ENCODE measurements at places on chromosomes 11 and 22.

GRCh38 chr11:36818410-36818809 is 220.4 kb upstream of the RAG2 start:
- no peak for DNase-seq

GRCh38 chr11:106706355-106706754 is 311.9 kb downstream of the GUCY1A2 start:
- no peak for DNase-seq

DNA sequence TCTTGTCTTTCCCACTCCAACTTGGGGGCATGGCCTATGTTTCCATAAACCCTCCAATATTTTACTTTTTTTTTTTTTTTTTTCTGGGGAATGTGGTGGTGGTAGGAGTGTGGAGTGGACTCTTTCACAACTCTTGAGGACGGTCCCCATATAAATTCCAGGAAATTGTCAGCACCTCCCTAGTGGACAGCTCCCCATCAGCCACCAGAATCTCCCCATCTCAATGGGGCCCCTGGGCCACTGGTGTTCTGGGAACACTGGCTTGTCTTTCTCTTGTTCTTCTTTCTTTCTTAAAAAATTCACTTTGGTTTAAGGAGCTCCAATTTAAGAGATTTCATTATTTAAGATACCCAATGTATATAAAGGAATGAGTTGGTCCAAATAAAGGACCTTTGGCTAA is 74.1 kb downstream of the ADM start:
- DNase-seq = no peak

GRCh38 chr11:114027391-114027790 is 32.1 kb upstream of the ZBTB16 start:
- no peak for DNase-seq

DNA sequence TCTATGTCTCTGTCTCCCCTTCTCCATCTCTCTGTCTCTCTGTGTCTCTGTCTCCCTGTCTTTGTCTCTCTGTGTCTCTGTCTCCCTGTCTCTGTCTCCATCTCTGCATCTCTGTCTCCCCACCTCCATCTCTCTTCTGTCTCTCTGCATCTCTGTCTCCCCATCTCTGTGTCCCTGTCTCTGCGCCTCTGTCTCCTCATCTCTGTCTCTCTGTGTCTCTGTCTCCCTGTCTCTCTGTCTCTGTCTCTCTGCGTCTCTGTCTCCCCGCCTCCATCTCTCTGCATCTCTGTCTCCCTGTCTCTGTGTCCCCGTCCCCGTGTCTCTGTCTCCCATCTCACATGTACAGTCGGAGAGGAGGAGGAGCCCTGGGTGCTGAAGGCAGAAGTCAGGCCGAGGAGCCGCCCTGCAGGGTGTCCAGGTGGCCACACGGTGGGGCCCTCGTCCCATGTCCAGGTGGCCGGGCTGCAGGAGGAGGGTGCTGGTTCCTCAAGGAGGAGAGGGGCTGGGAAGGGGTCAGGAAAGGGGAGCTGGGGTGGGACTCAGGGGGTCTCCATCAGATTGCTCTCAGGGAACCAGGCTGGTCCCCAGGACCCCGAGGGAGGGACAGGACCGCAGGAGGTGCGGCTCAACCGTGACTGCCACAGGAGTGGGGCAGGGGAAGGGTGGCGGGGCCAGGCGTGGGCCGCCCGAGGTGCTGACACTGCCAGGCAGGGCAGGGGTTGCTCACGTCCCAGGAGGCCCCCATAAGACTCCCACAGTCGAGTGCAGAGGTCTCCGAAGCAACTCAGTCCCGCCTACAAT is 25.6 kb upstream of the TH start:
- no peak for DNase-seq

DNA sequence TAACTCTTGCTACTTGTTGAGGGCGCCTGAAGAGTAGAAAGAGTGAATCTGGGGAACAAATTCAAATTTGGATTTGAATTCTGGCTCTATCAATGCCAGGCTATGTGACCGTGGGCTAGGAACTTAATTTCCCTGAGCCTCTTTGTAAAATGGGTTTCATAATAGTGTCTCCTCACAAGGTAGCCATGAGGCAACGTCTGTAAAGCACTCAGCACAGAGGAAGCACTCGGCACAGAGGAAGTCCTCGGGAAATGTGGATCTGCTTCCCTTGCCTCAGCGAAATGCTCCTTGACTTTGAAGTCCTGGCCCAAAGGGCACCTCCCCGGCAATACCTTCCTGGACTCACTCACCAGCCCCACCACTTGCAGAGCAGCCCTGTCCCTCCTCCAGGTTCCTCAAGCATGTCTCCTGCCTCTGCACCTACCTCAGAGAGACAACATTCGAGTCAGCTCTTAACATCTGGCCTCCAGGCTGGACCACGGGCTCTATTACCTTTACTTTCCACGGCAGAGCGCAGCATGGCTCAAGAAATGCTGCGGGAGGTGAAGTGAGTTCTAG is 17.7 kb downstream of the CD6 start:
- no peak for DNase-seq

GRCh38 chr22:25348391-25348790 is 129.0 kb downstream of the CRYBB2 start:
- DNase-seq = no peak

- DNase-seq = no peak
These were observed 21.3 kb upstream of the NELL1 start for GRCh38 chr11:20647976-20648565.

GRCh38 chr11:63840356-63841060 is 1.6 kb downstream of the MARK2 start:
- DNase-seq = no peak

DNA sequence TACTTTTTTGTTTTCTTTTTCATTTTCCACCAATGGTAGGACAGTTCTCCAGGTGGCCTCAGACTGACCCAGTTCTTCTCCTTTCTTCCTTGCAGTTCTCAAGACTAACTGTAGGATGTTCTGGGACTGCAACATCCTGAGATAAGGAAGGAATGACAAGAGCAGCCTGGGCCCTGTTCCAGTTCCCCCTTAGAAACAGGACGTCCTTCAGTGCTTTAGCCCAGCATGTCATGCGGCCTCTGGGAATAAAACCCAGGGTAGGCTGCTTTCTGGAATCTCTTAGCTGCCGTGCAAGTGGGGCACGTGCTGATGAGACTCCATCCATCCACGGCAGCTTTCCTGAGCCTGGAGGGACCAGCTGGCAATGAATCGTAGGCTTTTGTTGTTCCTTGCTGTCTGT is 24.0 kb upstream of the CADM1 start:
- DNase-seq = no peak

DNA sequence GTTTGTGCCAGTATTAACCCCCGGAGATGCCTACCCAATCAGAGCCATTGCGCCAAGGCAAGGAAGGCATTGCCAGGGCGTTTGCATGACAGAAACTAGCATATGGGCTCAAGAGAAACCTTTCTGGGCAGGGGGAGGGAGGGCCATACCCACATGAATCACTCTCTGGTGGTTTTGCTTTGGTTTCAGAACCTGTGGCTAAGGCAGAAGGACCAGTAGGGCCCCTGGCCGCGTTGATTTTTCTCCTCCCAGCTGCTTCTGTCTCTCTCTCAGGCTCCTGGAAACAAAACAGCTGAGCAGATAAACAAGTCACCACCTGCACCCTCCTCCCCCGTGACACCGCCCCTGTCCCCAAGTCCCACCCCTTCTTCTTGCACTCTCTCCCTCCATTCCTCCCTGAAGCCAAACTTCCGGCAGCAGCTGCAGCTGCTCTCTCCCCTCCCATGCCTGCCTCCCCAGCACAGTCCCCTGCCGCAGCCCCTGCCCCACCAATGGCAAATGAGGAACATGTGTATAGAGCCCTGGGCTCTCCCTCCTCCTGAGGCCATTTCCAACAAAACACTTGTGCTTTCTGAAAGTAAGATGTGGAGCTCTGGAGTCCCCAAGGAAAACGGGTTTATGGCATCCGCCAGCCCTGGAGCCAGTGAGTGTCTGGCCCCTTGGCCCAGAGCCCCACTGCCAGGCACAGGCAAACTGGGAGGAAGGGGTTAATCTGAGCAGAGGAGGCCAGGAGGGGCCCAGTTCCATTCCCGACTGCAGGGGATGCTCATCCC is 39.0 kb upstream of the ADA2 start:
- DNase-seq = no peak

DNA sequence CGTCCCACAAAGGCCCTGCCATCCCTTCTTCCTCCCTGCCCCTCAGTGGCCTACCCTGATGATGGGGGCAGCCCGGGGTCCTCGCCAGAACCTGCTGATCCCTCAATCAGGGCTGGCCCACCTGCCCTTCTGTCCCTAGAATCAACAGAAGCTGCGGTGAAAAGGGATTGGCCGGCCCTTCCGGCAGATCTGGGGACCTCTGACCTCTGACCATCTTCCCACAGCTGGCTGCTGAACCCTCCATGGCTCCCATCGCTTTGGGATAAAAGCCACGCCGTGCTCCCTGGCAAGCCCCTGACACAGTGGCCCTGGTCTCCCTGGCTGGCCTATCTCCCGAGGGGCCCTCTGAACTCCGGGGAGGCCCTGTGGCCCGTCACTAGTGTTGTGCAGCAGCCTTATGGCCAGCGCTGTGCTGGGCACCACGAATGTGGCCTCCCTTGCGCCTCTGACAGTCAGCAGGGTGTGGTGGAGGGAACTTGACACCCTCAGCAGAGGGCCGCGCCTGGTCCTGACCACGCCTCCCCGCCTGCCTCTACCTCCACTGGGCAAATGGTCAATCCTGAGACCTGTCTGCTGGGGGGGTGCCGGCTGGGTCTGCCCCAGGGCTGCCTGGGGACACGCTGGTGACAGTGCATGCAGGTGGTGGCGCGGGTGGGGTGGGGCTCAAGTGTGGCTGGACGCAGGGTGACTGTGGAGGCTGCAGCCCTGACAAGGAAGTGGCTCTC is 58.0 kb upstream of the TTLL12 start:
- no peak for DNase-seq

- DNase-seq = no peak
These were observed 16.5 kb downstream of the TUBGCP6 start for GRCh38 chr22:50228366-50228765.

- DNase-seq = no peak
These were observed 787.1 kb upstream of the API5 start for GRCh38 chr11:42524534-42525227.

DNA sequence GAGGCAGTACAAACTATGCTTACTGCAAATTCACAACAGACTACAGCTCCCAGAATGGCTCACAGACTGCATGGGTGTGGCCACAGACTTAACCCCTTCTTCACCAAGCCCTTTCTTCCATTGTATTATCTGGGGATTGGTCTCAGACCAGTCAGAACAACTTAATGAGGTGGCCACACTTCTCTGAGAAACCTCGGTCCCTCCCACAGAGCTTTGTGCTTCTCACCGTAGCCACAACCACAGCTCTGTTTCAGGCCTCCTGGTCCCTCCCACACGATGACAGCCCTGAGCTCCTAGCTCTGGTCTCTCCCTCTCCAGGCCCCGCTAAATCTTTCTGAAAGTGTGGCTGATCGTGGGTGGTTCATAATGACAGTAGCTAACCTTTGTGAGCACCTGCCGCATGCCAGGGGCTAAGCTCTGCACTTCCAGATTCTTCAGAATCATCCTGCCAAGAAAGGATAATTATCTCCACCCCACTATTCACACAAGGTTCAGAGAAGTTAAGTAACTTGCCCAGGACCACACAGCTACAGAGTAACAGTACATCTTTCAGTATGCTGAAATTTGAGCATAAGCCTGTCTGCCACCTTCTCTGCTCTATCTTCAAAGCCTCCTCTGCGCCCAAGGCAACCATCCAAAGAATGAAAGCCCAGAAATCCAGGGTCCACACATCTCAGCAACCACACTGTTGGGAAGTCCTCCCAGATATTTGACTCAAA is 5.4 kb downstream of the PDE2A start:
- DNase-seq = no peak

DNA sequence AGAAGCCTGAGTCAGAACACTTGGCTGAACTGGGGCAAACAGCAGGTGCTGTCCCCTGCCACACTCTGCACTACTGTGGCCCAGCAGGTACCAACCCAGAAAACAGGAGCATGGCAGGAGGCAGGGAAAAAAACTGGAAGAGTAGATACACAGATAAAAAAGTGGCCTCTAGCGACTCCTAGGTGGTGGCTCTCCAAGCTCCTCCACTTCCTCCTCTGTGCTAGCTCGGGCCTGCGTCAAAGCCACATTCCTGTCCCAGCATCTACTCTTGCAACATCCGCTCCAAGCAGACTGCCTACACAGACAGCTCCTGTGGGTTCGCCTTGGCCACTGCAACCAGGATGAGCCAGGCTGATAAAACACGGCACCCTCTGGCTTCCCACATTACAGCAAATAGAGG is 6.9 kb downstream of the OR8B12 start:
- DNase-seq = peak; percentile 74

DNA sequence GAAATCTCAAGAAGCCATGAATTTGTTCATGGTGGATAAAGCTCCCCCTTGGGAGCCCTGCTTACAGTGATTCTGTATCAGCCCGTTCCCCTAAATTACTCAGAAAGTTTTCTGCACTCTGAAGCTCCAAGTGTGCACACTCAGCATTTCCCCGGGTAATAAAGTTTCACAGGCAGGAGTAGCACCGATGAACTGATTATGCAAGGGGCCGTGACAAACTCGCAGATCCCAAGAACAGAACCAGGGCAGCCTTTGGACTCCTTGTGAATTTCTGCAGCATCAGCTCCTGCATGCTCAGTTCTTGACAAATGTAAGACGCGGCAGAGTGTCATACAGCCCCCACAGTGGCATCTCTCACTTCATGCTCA is 73.5 kb downstream of the COMMD9 start:
- DNase-seq = no peak

DNA sequence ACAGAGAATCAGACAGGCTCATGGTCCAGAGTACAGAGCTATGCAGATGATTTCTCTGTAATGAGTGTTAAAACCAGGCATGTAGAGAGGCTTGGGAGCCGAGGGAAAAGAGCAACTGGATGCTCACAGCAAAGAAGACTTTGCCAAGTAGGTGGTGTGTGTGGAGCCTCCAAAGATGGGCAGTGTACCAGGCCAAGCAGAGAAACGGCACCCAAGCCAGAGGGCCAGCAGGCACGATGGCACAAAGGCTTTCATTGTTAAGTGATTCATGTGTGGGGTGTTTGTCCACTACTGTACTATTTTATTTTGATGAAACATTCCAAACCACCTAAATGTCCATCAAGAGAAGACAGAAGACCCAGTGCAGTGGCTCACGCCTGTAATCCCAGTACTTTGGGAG is 11.1 kb downstream of the RANGAP1 start:
- DNase-seq = no peak

DNA sequence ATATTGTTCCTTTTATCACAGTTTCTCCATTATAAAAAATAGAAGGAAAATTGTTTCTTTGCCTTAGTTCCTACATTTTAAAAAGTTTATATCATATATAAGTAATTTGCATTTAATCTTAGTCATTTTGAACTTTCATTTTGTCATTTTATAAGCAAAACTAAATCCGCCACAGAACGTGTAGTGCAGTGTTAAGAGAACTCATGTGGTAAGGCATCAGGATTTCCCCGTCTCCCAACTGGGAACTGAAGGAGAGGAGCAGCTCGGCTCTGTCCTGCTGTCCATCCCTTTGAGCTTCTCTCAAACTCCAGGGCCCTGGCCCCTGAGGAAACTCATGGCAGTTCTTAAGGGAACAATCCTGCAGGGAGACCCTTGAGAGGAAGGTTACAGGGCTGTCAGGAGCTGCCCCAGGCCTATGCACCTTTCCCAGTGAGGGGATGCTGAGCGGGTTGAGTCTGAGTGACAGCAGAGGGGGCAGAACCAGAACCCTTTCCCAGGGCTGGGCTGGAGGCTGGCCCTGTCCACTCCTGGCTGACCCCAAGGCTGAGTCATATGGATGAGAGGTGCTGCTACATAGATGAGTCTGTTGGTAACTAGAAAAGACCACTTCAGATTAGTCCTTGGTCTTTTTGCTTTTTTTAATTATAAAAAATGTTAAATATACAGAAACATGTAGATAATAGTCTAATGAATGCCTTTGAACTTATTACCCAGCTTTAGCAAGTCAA is 333.1 kb downstream of the TBC1D22A start:
- no peak for DNase-seq
